Fibroblast of skin of right biceps (primary cell): ENCODE measurements at places on chromosomes 11 and 22.

DNA sequence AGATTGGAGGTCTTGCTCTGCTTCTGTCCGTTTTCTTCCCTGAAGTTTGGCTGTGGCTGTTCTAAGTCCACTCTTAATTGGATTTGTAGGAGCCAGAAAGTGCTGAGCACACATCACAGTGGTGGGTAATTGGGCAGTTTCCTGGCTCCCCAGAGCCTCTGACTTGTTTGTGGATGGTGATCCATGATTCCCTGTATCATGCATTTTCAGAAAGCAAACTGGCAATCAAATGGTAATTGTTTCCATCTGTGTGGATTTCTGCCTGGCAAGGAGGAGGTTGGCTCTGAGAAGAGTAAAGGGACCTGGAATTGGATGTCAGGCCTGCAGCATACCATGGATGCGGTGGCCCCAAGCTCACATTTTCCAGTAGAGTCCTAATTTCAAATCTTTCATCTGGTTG lies 49.5 kb downstream of the PPFIBP2 start:
- DNase-seq, result no peak

- DNase-seq, result no peak
Observed at GRCh38 chr11:108718466-108718865, 53.6 kb downstream of the DDX10 start.

- no peak for DNase-seq
Observed at GRCh38 chr11:65378208-65378927, 4.1 kb downstream of the SLC25A45 start.

DNA sequence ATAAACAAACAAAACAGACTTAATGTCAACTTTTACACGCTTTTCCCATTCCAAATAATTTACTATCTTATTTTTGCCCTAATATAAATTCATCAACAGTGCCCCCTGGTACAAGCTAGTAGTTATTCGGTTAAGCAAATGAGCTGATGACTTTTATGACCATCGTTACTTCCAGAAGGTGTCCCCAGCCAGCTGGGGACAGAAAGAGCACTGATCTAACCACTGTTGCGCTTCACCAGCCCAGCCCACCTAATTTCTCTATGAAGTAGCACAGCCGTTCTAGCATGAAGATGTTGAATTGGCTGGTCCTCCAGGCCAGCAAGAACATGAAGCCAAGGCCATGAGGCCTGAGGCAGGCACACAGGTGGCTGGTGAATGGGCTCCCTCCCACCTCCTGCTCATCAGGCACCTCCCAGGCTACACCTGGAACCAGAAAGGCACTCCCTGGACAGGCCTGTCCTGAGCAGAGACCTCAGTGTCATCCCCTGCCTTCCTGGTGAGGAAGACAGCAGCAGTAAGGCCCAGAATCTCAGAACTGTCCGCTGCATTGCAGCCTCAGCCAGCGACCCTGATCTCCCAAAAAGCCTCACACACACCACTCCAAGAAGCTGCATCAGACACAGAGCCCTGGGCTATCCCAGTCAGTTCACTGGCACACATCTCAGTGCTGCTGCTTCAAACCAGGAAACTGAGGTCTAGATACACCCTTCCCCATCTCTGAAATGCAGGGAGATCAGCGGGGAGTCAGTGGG lies 12.9 kb downstream of the GNB1L start:
- no peak for DNase-seq

DNA sequence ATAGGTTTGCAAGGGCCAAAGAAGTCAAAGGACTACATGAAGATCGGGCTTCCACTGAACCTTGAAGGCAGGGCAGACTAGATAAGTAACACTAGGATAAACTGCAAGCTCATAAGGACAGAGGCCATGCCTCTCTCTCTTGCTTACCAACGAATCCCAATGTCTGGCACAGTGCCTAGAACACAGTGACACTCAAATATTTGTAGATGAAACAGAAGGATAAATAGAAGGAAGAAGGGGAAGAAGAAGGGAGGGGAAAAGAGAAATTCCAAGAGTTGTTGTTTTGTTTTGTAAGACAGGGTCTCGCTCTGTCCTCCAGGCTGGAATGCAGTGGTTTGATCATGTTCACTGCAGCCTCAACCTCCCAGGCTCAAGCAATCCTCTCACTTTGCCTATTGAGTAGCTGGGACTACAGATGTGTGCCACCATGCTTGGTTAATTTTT lies 26.9 kb downstream of the SIK3 start:
- DNase-seq, result peak; percentile 71

DNA sequence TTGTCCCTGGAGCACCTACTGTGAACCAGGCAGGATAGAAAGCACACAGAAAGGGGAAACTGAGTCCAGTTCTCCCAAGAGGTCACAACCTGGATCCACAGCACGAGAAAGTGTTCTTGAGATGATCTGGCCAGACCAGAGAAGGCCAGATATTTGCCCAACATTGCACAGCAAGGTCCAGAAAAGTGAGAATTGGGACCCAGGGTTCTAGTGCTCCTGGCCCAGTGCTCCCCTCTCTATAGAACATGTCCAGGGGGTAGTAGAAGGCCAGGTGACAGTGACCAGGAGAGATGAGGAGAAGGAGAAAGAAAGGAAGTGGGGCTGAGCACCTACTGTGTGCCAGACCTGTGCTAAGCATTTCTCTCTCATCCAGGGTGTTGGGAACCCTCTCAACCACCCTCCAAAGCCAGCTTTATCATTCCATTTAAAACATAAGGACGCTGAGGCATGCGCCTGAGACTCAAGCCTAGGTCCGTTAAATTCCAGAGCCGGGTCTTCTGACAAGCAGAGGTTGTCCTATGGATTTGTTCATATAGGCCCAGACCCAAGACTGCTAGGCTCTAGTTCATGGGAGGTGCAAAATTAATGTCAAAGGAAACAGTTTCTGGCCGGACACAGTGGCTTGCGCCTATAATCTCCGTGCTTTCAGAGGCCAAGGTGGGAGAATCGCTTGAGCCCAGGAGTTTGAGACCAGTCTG lies 128.7 kb downstream of the MN1 start:
- DNase-seq, result no peak
